NCI-H1694 treated with DMSO at 0.1 percent for 48 hours (cell line): ENCODE measurements at places on chromosomes 1 and 21.

- no peak for DNase-seq
Measured at GRCh38 chr1:192367436-192367835, 50.6 kb downstream of the RGS21 start.

DNA sequence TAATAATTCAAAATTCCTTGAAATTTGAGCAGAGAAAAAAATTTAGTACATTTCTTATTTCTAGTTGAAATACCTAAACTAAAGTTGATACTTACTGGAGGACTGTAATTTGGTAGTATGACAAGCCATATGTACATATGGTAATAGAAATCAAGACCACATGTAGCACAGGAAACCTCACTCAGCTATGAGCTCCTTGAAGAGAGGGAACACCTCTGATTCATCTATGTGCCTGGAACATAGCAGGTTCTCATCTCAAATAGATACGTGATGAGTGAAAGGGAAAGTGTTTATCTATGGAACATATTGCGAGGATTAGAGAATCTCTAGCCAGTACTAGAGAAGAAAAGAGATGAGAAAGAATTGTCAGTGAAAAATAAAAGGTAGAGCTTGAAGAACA, 47.9 kb upstream of the GNG4 start:
- DNase-seq, result no peak

GRCh38 chr1:228838717-228839500, 103.6 kb downstream of the RHOU start:
- DNase-seq, result no peak

GRCh38 chr1:89295187-89295586, 22.5 kb upstream of the GBP5 start:
- no peak for DNase-seq

DNA sequence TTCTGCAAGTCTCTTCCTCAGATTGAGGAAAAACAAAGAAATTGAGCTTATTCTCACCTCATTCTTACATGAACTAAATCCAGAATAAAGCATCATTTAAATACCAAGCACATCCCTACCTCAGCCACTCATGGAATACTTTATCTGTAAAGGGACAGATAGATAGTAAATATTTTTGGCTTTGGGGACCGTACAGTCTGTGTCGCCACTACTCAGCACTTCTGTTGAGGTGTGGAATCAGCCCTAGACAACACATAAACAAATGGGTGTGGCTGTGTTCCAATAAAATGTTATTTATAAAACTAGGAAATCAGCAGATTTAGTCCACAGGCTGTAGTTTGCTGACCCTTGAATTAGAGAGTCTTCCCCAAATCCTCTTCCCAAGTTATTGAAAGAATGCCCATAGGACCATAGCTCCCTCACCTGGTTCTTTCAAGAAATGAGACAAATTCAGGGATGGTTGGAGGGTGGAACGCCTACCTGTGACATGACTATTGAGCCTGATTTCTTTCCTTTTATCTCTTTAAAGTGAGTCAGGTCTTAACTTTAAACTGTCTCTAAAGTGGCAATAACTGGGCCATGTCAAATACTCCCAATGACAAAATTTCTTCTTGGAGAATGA, 878.5 kb downstream of the USP25 start:
- no peak for DNase-seq

DNA sequence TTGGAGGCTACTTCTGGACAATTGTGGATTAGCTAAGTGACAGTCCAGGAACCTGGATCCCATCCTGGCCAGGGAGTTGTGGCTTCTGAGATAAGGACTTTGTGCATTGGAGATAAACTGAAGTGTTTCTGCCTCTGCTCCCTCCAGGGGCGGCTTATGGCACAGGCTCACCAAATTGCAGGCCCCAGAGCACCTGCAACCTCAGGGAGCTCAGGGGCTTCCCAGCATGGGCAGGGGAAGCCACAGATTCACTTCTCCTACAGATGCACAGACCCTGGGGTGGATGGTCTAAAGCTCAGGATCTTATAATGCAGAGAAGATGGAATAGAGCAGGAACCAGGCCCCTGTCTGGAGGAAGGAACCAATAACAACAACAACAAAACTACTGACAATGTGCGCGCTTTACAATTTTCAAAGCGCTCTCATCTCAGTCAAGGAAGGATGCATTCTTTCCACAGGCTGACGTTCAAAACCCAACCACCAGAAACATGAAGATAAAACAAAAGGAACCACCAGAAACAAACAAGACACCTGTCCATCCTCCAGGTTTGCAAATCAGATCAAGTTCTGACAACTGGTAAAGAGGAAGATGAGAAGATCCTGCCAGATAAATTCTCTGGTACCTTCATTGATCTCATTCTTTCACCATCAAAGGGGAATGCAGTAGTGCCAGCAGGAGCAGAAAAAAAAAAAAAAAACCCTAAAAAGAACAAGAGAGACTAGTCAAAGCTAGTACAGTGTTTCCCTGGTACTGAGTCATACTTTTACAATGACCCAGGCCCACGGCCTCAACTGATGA, 121.0 kb upstream of the IRF2BP2 start:
- no peak for DNase-seq

GRCh38 chr1:5388622-5389021, 603.6 kb downstream of the NPHP4 start:
- no peak for DNase-seq

- DNase-seq, result no peak
Measured at GRCh38 chr1:206971029-206971655, 882 bp upstream of the FCAMR start.

DNA sequence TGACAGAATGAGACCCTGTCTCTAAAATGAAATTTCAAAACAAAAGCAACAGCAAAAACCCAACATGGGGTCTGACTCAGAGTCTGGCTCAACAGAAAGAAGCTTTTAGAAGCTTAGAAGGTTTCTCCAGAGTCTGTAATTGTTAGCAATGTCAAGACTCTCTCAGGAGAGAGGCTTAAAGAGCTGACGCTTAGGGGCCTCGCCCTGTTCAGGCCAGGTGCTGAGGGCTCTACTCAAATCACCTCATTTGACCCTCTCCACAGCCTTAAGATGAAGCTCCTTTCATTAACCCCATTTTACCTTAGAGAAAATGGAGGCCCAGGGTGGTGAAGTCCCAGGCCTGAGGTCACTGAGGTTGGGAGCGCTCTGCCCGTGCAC, 5.3 kb upstream of the KIF17 start:
- DNase-seq, result no peak

- DNase-seq, result no peak
Measured at GRCh38 chr1:8408151-8408839, 90.4 kb downstream of the SLC45A1 start.

DNA sequence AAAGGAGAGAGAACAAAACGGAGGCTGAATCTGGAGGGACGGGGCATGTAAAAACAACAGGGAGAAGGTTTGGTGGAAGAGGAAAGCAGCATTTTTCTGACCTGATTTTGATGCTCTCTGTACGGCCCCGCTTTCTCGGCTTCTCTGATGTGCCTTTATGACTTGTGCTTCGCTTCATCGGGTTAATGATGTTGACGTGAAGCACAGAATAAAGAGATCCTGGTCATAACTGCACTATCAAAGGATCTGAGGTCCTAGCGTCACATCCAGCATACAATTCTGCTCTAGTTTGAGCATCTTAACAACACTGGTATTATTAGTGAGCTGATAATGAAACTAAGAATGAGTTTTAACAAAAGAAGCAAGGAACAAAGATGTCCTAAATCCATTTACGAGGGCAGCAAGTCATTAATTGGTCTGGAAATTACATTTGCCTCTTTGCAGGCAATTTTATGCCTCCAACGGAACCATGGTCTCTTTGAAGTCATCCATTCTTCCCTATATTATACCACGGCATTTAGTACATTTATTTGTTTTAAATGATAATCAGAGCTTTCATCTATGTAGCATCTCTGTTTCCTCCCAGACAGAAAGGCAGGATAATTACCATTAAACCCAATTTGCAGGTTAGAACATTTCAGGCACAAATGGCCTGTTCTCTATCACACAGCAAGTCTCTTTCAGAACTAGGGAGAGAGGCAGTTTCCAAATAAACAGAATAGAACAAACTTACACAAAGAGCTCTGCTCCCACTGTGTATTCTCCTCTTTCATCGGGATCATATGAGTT, 45.3 kb upstream of the B3GALNT2 start:
- no peak for DNase-seq

DNA sequence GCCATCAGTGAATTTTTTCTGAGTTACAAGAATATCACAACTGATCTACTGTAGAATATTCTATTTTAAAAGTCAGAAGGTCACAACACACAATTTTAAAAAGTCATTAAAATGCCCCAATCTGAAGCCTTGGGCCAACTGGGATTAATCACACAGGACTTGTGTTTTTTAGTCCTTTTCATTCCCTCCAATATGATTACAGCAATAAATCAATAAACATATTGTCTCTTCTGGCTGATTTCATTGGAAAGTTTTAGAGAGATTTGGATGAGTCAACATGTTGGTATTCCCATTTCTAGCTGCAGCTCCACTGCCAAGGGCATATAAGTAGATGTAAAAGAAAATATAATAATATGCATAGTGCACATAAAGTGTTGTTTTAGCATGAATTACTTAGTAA, 85.8 kb downstream of the NIBAN1 start:
- DNase-seq, result no peak

DNA sequence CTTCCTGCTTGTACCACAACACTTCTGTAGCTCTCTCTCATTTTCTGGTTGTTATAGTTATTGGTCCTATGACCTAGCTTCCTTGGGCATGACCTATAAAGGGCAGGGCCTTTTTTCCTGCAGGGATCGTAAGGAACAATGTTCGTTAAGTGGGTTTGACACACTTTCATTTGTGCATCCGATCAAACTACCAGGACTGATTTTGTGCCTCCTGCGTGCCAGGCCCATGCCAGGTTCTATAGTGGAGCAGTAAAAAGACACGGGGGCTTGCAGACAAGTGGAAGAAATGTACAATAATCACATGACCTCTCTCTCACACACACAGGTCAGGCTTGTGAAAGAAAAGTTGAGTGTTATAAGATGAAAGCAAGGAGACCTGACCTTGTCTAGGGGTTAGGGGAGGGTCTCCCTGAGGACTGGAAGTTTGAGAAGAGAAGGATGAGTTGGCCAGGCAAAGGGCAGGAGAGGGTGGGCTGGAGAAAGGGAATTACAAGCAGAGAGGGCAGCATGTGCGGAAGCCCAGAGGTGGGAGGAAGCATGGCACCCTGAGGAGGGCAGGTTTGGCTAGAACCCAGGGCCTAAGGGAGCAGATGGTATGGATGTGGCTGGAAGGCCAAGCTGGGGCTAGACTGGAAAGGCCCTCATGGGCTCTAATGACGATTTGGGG, 145.4 kb downstream of the GRIK3 start:
- DNase-seq, result no peak

- no peak for DNase-seq
Measured at GRCh38 chr1:15522551-15522950, 1.5 kb downstream of the CASP9 start.

GRCh38 chr1:200234938-200235337, 174.9 kb downstream of the ZNF281 start:
- no peak for DNase-seq
